Gastroesophageal sphincter (tissue), 4 donors: ENCODE measurements at places on chromosomes 4 and X.

DNA sequence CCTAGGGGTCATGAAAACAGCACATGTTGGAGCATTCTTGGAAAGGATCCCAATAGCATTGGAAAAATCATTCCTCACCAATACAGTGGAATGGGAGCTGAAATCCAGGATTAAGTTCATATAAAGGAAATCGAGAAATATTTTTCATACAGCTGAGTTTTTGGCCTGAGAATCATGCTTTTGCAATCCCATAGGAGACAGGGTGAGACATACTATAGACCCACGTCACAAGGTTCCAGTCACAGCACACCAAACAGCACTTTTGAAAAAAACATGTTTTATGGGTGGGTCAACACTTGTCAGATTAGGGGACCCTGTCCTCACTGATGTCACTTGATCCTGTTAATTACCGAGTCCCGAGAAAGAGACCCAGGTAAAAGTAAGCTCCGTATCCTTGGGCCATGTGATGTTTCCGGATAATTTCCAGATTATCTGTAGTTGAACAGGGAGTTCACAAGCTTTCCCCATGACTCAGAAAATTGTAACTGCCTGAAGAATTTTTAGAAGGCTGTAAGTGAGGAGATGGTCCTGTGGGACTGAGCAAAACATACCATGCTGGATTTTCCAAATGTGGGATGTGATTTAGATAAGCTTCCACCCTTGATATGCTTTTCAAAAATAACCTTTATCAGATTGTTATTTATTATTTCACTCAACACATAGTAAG lies 80.9 kb upstream of the TLR3 start:
- ATAC-seq, result no peak

GRCh38 chrX:152299787-152300186 lies 151.3 kb downstream of the GABRA3 start:
- no peak for ATAC-seq

GRCh38 chr4:188452097-188452496 lies 312.9 kb downstream of the TRIML1 start:
- no peak for ATAC-seq

DNA sequence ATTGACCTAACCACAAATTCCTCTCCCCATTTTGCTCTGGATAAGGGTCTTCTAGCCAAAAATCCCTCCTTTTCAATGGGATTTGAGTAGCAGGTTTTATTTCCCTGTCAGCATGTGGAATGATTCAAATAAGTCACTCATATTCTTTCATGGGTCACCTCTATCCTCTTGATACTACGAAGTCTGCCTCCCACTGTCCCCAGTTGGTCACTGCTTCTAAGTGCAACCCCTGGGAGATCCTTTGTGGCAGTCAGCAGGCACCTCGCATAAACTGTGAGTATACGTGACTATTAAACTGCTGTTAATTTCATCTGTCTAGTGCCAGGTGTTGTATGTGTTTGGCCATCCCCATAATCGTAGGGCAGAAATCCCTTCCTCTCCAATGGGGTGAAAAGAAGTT lies 1667.9 kb upstream of the PCDH7 start:
- ATAC-seq, result no peak

- ATAC-seq, result no peak
Measured at GRCh38 chrX:2846992-2847391, 18.3 kb downstream of the GYG2 start.

- no peak for ATAC-seq
Measured at GRCh38 chr4:15198070-15198727, 195.9 kb downstream of the CPEB2 start.

DNA sequence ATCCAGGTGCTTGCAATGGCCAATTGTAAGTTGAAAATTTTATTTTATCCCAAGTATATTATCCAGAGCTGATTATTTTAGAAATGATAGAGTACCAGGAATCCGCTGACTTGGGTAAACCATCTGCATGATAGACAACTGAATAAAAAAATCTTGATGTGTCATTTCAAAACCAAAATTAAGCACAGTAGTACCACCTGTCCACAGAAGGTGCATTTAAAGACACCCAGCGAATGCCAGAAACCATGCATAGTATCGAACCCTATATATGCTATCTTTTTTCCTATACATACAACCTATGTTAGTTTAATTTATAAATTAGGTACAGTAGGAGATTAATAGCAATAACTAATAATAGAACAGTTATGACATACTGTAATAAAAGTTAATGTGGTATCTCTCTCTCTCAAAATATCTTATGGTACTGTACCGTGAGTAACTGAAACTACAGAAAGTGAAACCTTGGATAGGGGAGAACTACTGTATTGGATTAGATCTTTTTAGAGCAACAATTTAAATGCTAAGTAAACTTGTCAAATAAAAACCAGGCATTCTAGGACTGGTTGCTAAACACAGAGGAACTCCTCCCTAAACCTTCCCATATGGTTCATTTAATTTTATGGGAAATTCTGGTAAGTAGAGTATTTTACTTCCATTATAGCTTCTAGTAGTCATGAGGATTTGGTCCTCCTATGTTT lies 6.2 kb downstream of the NEIL3 start:
- no peak for ATAC-seq

DNA sequence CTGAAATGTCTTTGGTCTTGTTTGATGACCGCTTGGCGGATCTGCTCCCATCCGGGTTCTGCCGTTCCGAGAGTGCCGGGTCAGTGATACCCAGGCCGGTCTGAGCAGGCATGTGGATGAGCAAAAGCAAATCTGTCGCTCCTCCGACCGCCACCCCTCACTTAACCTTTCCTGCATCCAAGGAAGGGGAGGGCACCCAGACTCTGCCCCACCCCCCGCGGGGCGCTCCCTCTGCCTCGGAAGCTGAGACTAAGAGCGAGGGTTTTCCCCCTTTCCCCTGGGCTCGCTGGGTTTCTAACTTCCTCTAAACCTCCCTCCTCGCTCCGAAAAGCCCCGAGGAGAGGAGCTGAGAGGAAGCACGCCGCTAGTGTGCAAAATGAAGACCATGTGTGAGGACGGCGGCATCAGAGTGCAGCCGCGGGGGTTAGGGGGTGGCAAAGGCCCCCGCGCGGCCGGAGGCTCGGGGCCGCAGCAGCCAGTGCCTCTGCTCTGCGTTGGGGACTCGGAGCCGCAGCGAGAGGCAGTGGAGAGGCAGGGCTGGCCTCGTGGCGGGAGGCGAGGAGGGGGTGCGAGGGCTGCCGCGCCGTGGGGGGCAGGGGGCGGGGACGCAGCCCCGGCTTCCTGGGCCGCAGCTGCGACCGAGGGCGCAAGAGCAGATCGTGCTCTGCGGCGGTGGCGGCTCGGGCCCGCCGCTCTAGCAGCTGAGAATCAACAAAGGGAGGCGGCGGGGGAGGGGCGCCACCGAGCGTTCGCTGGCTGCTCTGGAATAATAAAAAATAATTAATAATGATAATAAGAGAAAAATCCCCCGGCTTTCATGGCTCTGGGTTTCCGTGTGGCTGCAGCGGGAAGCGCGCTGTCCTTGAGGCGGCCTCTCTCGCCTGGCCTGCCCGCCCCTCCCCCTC lies 55.8 kb upstream of the BCOR start:
- no peak for ATAC-seq

DNA sequence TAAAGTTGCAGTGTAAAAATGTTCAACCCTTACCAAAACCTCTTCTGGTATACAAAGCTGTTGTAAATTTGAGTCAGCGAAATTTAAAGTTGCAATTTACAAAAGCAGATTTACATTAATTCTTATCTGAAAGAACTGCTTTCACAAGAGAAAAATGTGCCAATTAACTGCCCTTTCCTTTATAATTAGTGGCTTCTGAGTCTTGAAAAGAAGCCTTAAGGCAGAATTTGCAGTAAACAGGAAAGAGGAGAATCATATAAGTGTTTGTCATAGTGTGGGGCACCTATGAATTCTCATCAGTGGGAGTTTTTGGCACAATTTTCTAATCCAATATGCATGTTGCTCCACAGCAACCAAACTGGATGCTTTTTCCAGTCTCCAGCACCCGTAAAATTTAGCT lies 125.3 kb upstream of the GABRG1 start:
- ATAC-seq, result no peak

DNA sequence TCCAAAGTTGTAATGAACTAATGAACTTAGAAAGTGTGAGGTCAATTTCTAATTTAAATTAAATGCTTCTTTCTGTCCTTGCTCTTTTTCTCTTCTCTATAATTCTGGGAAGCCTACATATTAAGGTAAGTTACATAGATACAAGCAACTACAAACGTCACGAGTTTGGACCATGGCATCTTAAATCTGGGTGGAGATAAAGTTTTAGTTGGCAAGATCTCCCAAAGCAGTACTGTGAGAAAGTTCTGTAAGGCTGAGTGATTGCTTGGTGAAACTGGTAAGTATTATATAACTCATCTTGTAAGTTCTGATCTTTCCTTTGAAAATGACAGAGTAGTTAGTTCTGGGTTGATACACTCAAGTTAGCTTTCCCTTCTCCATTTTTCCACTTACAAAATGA lies 125.7 kb upstream of the CBR4 start:
- ATAC-seq, result no peak

GRCh38 chrX:118047446-118048186 lies 69.0 kb downstream of the KLHL13 start:
- ATAC-seq, result no peak

DNA sequence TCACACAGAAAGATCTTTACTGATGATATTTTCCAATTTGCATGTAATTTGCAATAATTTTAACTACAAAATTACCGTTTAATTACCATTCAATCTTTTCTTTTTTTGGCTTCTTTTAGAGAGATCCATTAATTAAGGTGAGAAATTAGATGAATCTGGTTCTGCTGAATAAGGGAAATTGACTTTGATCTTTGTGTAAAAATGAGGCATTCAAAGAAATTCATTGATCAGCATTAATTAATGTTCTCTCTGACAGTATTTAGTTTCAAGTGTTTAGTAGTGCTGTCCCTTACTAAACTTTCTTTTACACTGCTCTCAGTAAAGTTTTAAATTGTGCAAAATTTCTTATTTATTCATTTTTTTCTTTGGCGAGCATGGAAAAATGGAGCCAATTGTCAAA lies 97.2 kb upstream of the KCTD8 start:
- ATAC-seq, result no peak

DNA sequence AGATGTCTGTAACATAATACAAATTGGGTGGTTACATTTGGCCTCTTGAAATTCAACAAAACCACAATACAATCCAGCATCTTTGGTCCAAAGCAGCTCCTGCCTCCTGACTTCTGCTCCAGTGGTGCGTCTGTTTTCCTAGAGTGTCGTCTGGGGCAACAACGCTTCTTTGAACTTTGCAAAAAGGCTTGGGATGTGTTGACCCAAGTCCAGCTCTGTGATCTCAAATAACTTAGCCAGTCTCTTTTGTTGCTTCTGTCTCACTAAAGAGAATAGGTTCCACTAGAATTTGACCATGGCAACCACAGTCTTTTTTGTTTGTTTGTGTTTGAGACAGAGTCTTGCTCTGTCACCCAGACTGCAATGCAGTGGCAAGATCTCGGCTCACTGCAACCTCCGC lies 324.0 kb downstream of the DHRSX start:
- no peak for ATAC-seq

DNA sequence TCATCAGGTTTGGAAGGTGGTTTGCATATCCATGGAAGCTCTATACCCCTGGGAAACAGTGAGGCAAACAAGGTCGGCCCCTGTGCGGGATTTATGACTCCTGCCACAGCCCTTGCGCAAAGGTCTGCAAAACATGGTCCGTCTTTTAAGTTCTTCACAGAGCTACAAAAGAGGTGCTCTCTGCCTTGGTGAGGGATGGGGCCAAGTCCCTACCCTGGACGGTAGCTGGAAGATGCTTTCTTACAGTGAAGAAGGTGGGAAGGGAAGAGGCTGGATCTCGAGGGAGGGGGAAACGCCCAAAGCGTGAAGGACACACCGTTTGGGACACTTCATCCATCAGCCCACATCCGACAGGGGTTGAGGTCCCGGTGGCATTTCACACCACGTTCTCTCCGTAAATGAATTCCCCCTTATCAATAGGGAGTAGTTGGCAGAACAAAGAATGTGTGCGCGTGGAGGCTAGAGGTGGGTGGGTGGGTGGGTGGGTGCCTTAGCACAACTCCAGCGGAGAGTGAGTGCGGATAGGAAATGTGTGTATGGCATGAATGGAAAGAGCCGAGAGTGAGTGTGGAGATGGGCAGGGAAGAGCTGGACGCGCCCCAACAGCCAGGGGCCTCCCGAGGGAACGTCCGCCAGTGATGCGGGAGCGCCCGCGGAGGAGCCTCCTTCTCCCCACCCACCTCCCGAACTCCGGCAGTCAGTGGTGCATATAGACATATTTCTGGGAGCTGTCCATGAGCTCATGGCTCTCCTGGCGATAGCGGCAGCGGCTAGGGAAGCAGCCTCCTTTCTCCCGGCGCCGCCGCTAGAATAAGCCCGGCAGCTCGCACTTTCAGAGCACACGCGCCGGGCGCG lies 68.3 kb downstream of the LARP7 start:
- peak; percentile 82 for ATAC-seq

DNA sequence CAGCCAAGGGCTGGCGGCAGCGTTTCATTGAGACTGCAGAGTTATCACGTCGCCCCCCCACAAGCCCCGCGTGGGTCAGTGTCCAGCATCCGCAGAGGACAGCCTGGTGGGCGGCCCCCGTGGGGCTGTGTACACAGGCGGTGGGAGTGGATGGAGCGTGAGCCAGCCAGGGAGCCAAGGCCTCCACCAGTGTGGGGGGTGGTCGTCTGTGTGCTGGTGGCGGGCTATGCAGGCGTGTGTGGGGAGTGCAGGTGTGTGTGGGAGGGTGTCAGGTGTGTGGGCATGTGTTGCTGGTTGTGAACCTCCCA lies 56.5 kb upstream of the NKX1-1 start:
- ATAC-seq, result no peak

- no peak for ATAC-seq
Measured at GRCh38 chr4:6964858-6965257, 55.2 kb downstream of the TBC1D14 start.

- ATAC-seq, result no peak
Measured at GRCh38 chr4:127778102-127778501, 4.0 kb upstream of the HSPA4L start.

DNA sequence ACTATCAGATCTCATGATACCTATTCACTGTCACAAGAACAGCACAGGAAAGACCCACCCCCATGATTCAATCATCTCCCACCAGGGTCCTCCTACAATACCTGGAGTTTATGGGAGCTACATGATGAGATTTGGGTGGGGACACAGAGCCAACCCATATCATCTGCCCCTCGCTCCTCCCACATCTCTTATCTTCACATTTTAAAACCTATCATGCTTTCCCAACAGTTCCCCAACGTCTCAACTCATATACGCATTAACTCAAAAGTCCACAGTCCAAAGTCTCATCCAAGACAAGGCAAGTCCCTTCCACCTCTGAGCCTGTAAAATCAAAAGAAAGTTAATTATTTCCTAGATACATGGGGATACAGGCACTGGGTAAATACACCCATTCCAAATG lies 1185.2 kb downstream of the PCDH7 start:
- no peak for ATAC-seq

DNA sequence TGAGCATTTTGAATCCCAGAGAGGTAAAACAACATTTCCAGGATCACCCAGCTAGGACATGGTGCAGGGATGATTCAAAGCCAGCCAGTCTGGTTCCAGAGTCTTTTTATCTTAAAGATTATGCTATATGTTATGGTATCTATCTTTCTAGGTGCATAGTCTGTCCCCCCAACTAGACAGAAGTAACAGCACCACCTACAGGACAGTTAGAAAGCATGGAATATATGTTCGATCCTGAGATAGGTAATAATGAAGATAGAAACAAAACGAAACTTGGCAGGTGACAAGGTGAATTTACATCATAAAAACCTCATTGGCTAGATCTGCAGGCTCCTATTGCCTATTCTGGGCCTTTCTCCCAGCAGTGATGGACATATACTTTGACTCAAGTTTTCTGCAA lies 723.2 kb downstream of the SMARCA1 start:
- no peak for ATAC-seq
